ENCODE measurements at places on chromosomes 13 and 19.

DNA sequence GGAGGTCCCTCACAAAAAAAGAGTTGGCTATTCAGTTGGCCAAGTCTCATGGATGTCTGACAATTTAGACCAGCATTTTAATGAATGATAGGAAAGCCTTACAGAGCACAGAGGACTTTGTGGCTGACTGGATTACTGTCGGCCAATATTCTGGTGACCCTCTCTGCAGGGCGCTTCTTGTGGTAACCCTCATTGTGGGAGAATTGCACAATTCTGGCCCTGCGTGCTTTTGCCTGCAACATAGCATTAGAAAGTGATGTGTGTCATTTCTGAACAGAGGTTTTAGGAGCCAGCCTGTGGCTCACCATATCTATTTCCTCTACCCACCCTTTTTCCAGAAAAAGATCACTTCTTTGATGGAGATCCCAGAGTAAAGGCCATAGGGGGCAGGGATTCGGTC, 71.4 kb downstream of the EFNB2 start:
- DNase-seq: no peak

DNA sequence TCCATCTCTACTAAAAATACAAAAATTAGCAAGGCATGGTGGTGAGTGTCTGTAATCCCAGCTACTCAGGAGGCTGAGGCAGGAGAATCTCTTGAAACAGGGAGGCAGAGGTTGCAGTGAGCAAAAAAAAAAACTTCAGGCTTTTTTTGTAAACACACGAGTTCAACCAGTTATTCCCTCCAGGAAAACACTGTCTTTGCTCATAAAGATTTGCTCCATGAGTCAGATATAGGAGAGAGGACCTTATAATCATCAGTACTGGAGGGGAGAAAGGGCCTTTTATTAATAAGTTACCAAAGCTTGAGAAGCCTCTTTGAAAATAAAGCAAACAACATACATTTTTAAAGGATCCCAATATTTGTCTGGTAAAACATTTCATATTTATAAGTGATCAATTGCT, 110.7 kb downstream of the EFNB2 start:
- no peak for DNase-seq

GRCh38 chr13:97212601-97213040, 9.5 kb upstream of the MBNL2 start:
- DNase-seq: peak; percentile 7

GRCh38 chr13:65913173-65913572, 1317.0 kb downstream of the PCDH9 start:
- peak; percentile 56 for DNase-seq

- no peak for DNase-seq
Measured at GRCh38 chr19:8449830-8450229, 5.1 kb downstream of the HNRNPM start.

DNA sequence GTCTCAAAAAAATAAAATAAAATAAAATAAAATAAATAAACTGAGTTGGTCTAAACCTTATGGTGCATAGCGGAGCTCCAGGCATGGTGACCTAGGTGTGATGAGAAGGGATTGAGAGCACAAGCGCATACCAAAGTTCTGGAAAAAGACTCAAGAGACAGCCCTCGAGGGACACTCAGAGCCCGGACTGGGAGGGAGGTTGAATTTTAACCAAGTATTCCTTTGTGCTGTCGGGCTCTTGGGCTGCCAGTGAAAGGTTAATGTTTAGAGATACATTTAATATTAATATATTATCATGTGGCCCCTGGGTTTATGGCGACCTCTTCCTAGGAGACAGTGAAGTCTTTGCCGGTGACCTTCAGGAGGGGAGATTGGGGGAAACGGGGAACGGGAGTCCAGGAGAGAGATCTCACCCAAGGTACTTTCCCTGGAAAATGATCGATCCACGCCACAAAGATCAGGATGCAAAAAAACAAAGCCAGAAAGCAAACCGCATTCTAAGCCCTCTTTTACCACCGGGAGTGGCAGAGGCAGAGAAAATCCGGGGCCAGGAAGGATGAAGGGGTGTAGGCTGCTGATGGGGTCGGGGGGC, 1.6 kb downstream of the FUT6 start:
- no peak for DNase-seq

DNA sequence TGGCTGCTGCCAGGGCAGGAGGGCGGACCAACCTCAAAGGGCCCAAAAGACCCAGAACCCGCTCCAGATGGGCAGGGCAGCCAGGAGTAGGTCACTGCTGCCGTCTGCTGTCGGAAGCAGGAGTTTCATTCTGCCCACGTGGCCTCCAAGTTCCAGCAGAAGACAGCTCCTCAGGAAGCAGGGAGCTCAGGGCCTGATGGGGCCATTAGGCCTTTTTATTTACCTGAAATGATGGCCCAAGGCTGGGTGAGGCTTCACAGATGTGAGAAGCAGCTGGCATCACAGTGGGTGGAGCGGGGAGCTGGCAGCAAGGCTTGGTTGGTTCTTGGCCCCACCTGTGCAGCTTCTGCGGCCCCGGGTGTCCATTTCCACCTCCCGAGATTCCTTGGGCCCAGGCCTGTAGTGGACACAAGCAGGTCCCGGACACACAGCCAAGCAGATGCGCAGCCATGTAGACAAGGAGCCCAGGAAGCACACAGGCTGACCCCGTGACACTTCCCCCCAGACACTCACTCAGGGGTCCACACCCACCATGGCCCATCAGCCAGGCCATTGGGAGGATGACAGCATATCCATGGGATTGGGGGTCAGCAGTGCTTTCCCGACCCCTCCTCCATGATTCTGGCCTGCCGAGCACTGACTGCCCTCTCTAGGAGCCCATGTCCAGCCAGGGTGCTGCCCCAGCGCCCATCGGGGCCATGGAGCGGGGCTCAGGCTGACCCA, 26.4 kb downstream of the C13orf46 start:
- no peak for DNase-seq

DNA sequence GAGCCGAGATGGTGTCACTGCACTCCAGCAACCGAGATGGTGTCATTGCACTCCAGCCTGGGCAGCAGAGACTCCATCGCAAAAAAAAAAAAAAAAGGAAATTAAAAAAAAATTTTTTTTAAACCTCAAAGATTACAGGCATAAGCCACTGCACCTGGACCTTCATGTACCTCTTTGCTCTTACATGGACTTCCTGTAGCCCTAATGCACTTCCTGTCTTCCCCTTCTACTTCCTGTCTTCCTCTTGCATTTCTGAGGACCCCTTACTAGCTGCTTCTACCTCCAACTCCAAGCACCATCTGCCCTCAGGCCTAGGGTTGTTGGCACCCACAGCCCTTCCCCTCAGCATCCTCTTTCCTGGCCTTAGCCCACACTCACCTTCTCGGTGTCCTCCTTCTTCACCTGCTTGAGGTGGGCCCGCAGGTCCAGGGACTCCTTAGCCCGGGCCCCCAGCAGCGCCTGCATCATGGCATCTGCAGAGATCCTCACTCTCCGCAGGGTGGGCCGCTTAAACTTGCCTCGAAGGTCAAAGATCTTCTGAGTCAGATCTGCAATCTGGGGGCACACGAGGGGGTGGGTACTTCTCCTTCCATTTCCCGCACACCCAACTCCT, 3.8 kb downstream of the TNNI3 start:
- DNase-seq: no peak

DNA sequence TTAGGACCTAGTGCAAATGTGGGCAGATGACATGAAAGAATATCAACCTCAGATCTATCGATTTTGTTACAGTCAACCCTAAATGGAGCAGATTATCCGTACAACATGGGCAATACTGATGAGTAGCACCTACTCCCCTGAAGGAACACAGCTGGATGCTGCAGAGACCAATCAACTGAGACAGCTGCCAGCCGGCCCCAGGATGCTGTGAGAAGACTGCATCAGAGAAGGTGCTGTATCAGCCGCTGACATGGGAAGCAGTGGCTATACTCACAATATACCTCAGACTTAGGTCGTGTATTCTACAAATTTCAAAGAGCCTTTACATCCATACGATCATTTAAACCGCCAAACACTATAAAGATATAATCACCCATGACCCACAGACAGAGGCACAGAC, 95.9 kb upstream of the FNDC3A start:
- DNase-seq: no peak

DNA sequence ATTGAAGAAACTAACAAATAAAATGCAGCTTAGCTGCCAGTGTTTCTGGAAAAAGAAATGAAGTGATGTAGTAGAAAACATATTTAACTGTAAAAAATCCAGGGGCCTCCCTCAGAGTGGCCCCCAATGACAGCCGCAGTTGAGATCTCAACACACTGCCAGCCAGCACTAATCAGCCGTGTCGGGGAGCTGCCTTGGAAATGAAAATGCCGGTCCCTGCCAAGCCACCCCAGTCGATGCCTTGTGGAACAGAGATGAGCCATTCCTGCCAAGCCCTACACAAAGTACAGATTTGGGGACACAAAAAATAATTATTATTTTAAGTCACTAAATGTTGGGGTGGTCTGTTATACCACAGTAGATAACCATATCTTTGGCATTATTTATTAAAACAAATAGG, 1342.4 kb downstream of the EFNB2 start:
- DNase-seq: no peak

Measured in SW 1271 (cell line).